Airway epithelial cell (primary cell): ENCODE measurements at places on chromosomes 13 and 19. TPM values are rescaled to one million over a fixed set of nuclear protein-coding genes. Genes with fewer than 3 reads are reported as not detected.

The ZNF625 gene
- 3.0 and 6.2 TPM in 2 replicates for total RNA-seq

The C19orf38 gene
- total RNA-seq: not detected in 2 replicates

The ZNF93 gene
- total RNA-seq: 2.2 and 3.2 TPM in 2 replicates

The NECTIN2 gene
- 100 and 128 TPM in 2 replicates for total RNA-seq

The CLEC17A gene
- total RNA-seq: not detected in 2 replicates

The ZNF729 gene
- not detected in 2 replicates for total RNA-seq

The ZNF541 gene
- 0.07 TPM in 1 of 2 replicates, not detected in the other for total RNA-seq

The SLC8A2 gene
- total RNA-seq: 0.28 and 1.3 TPM in 2 replicates

The POU2F2 gene
- 1.1 and 1.3 TPM in 2 replicates for total RNA-seq

The TPTE2 gene
- not detected in 2 replicates for total RNA-seq

The TMPRSS9 gene
- 0.05 TPM in 1 of 2 replicates, not detected in the other for total RNA-seq

The WIZ gene
- 16.9 and 32.4 TPM in 2 replicates for total RNA-seq

The MAG gene
- not detected in 2 replicates for total RNA-seq

The TMEM145 gene
- total RNA-seq: not detected in 2 replicates

The RXFP2 gene
- not detected in 2 replicates for total RNA-seq

The ATP7B gene
- total RNA-seq: 4.5 and 5.3 TPM in 2 replicates

The ZNF805 gene
- total RNA-seq: 5.5 and 8.0 TPM in 2 replicates

The RDH8 gene
- total RNA-seq: not detected in 2 replicates

The HTR2A gene
- not detected in 2 replicates for total RNA-seq

The FFAR3 gene
- total RNA-seq: not detected in 2 replicates

The FGF22 gene
- total RNA-seq: not detected in 2 replicates

The ZNF582 gene
- 4.1 and 4.4 TPM in 2 replicates for total RNA-seq

The C19orf33 gene
- 552 and 609 TPM in 2 replicates for total RNA-seq

The KLC3 gene
- 50.2 and 51.0 TPM in 2 replicates for total RNA-seq

The IGFL3 gene
- 0.88 and 2.3 TPM in 2 replicates for total RNA-seq

The GPR12 gene
- not detected in 2 replicates for total RNA-seq

The NUMBL gene
- total RNA-seq: 18.9 and 19.9 TPM in 2 replicates

The DPF1 gene
- total RNA-seq: 2.1 and 3.6 TPM in 2 replicates

The KCNN4 gene
- 11.5 and 12.9 TPM in 2 replicates for total RNA-seq

The PROSER1 gene
- 9.5 and 18.3 TPM in 2 replicates for total RNA-seq

The JAK3 gene
- total RNA-seq: 0.70 and 0.85 TPM in 2 replicates

The HIPK4 gene
- not detected in 2 replicates for total RNA-seq

The ZIM2 gene
- total RNA-seq: not detected in 2 replicates

The TEX29 gene
- total RNA-seq: not detected in 2 replicates

The CARM1 gene
- total RNA-seq: 30.8 and 47.0 TPM in 2 replicates

The TTC9B gene
- total RNA-seq: not detected in 2 replicates

The GARIN5A gene
- 1.5 TPM in 1 of 2 replicates, not detected in the other for total RNA-seq

The ZNF555 gene
- 1.9 and 4.0 TPM in 2 replicates for total RNA-seq

The ABCC4 gene
- 5.7 and 6.1 TPM in 2 replicates for total RNA-seq

The DAND5 gene
- 0.07 TPM in 1 of 2 replicates, not detected in the other for total RNA-seq

The HPN gene
- not detected in 2 replicates for total RNA-seq

The SMIM17 gene
- total RNA-seq: not detected in 2 replicates

The MAST3 gene
- 2.5 and 4.4 TPM in 2 replicates for total RNA-seq
